RWPE2 (cell line): ENCODE measurements at places on chromosomes 16 and 17.

DNA sequence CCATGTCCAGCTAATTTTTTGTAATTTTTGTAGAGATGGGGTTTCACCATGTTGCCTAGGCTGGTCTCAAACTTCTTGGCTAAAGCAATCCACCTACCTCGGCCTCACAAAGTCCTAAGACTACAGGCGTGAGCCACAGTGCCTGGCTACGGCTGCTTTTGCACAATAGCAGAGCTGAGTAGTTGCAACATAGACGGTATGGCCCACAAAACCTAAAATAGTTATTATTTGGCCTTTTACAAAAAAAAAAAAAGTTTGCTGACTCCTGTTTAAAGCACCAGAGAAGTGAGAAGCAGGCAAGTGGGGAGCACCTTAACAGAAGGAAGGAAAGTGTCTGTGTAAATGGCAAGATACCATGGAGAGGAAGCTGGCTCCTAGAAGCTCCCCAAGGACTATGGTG, 5.3 kb upstream of the HSF5 start:
- H3K27me3 ChIP-seq, result no peaks in the 10 kb centered on the region
- peaks cover 96% of the 10 kb centered on the region for H3K36me3 ChIP-seq
- H3K27ac ChIP-seq, result no peak overlapping the region
- H3K4me1 ChIP-seq, result no peaks in the 10 kb centered on the region
- H3K4me3 ChIP-seq, result no peak overlapping the region

DNA sequence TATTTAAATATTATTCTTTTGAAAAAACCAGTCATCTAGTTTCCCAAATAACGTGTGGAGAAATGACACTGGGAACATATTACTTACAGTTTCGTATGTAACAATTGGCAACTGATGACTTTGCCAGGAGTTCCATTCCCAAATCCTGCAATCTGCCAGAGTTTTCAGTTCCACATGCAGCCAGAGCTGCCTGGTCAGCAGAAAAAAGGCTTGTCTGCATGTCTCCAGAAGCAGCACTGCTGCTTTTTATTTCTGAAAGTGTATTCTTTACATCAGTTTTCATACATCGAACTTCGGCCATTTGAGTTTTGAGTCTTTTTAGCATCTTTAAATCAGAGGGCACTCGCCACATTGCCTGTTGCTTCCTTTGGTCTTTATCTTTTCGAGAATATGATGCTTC, 78.4 kb downstream of the TRIM37 start:
- no peak overlapping the region for H3K4me3 ChIP-seq
- no peak for DNase-seq
- H3K4me1 ChIP-seq, result no peaks in the 10 kb centered on the region
- H3K27me3 ChIP-seq, result no peaks in the 10 kb centered on the region
- no peak overlapping the region for H3K27ac ChIP-seq

DNA sequence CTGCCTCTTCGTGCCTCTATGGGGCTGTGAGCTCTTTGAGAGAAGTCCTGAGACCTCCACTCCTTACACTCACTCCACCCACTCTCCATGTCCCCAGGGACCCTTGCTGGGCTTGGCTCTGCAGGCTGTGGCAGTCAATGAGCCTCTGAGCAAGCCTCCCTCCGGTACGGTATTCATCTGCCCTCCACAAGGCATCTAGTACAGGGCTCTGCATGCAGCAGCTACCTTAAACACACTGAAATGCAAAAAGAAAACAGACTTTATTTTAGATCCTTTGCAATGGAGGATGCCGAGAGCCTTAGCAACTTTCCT, 38.9 kb upstream of the SMPD3 start:
- DNase-seq, result no peak
- no peaks in the 10 kb centered on the region for H3K27me3 ChIP-seq
- no peaks in the 10 kb centered on the region for H3K36me3 ChIP-seq
- no peak overlapping the region for H3K27ac ChIP-seq
- no peak overlapping the region for H3K4me3 ChIP-seq

DNA sequence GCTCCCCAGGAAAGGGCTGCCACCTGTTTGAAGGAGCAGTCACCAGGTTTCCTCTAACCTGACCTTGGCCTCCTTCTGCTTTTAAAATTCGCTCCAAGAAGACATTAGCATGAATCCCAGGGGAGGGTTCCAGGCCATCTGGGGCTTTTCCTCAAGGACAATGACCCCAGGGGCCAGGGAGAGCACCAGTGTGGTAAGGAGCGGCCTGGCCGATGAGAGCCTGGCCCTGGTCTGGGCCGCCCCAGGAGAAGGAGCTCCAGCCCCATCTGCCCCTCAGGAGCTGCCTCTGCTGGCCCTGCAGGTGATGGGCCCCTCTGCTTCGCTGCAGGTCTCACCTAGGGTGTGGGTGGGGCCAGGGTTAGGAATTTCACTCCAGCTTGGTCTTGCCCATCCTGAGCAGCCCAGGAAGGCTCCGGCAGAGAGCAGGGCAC, 209.2 kb upstream of the TNRC6C start:
- no peaks in the 10 kb centered on the region for H3K36me3 ChIP-seq
- H3K27me3 ChIP-seq, result no peaks in the 10 kb centered on the region
- no peak overlapping the region for H3K27ac ChIP-seq
- H3K4me1 ChIP-seq, result no peaks in the 10 kb centered on the region
- no peak overlapping the region for H3K4me3 ChIP-seq

DNA sequence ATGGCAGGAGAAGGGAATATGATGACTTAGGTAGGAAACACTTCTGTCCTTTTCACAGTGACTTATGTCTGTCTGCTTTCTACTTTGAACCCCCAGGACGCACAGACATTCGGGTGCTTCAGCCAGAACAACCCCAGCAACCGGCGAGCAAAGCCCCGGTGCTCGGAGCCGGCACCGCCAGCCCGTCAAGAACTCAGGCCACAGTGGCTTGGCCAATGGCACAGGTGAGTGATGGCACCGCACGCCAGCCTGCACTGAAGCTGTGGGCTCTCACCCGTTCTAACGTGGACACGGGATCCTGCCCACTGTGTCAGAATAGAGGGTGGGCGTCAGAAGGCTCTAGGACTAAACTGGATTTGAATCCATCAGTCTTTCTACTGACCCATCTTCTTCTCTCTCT, 79.4 kb upstream of the CLEC18A start:
- no peak for DNase-seq
- no peaks in the 10 kb centered on the region for H3K27me3 ChIP-seq
- H3K4me1 ChIP-seq, result peaks cover 2% of the 10 kb centered on the region
- H3K36me3 ChIP-seq, result peaks cover 18% of the 10 kb centered on the region
- no peak overlapping the region for H3K4me3 ChIP-seq
- H3K27ac ChIP-seq, result no peak overlapping the region

DNA sequence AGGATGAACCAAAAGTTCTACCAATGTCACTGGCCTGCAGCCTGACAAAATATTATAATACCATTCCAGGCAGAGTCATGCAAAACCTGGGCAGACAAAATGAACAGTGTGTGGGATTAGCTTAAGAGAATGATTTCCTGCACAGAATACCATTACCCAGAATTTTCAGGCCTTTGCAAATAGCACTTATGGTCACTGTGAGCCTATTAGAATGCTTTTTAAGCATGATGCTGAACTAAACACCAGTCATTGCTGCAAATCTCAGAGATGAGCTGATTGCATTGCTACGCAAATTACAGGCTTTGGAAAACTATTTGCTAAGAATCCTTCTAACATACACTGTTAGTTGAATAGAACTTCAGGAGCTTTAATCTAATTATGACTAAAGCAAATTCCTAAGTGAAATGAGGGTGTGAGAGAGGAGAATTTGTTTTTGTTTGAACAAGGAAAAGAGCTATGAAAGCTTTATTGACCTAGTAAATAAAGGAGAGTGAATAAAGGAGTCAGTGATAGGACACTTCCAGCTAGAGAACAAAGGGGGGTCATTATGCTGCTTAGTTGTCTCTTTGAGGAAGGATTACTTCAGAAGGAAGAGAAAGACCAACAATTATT, 398.8 kb downstream of the HS3ST3B1 start:
- no peaks in the 10 kb centered on the region for H3K27me3 ChIP-seq
- no peaks in the 10 kb centered on the region for H3K36me3 ChIP-seq
- no peak for DNase-seq
- H3K4me1 ChIP-seq, result no peaks in the 10 kb centered on the region
- H3K4me3 ChIP-seq, result no peak overlapping the region

GRCh38 chr17:27065588-27065987, 228.3 kb upstream of the WSB1 start:
- H3K27me3 ChIP-seq, result peaks cover 4% of the 10 kb centered on the region
- no peaks in the 10 kb centered on the region for H3K4me1 ChIP-seq
- H3K27ac ChIP-seq, result no peak overlapping the region
- no peak for DNase-seq
- no peak overlapping the region for H3K4me3 ChIP-seq

GRCh38 chr16:11801481-11802021, 4.5 kb upstream of the ZC3H7A start:
- peaks cover 12% of the 10 kb centered on the region for H3K4me1 ChIP-seq
- no peaks in the 10 kb centered on the region for H3K27me3 ChIP-seq
- H3K36me3 ChIP-seq, result no peaks in the 10 kb centered on the region
- no peak for DNase-seq
- H3K27ac ChIP-seq, result peak overlapping the region; percentile 86

GRCh38 chr17:42333053-42333452, 44.8 kb downstream of the STAT5A start:
- H3K36me3 ChIP-seq, result peaks cover 67% of the 10 kb centered on the region
- DNase-seq, result no peak
- H3K4me3 ChIP-seq, result no peak overlapping the region
- no peak overlapping the region for H3K27ac ChIP-seq
- peaks cover 16% of the 10 kb centered on the region for H3K4me1 ChIP-seq

DNA sequence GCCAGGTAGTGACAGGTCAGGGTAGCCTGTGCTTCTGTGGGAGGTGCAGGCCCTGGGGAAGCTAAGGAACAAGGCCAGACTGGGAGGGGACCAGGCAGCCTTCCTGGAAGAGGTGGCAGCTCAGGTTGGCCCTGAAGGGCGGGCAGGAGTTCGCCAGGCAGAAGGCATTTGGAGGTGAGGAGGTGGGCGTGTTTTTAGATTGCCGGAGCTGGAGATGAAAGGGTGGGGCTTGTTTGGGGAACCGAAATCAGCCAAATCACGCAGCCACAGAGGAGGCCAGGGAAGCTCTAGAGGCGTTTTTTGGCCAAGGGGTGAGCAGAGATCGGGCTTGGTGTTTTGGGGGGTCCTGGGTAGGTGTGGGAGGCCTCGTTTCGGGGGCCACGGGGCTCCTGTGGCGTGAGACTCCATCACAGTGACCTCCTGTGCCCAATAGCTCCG, 7.6 kb downstream of the ADCY7 start:
- H3K36me3 ChIP-seq, result no peaks in the 10 kb centered on the region
- H3K27me3 ChIP-seq, result no peaks in the 10 kb centered on the region
- H3K27ac ChIP-seq, result no peak overlapping the region
- H3K4me1 ChIP-seq, result no peaks in the 10 kb centered on the region

DNA sequence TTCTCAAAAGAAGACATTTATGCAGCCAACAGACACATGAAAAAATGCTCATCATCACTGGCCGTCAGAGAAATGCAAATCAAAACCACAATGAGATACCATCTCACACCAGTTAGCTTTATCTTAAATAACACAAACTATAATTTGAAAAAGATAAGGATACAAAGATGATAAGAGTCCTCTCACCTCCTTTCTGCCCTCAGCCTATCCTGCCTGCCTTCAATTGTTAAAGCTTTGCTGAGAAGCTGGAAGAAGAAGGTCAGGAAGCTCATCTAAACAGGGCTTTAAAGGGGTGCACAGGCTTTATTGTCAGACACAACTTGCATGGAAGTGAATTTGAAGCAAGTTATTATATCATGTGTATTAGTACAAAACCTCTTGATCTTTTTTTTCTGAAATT, 676.3 kb upstream of the GOT2 start:
- no peak overlapping the region for H3K27ac ChIP-seq
- DNase-seq, result no peak
- no peaks in the 10 kb centered on the region for H3K36me3 ChIP-seq
- H3K4me1 ChIP-seq, result no peaks in the 10 kb centered on the region

- H3K4me1 ChIP-seq, result peaks cover 46% of the 10 kb centered on the region
- H3K4me3 ChIP-seq, result no peak overlapping the region
These were observed 30.2 kb upstream of the MRPS23 start for GRCh38 chr17:57880086-57880456.

DNA sequence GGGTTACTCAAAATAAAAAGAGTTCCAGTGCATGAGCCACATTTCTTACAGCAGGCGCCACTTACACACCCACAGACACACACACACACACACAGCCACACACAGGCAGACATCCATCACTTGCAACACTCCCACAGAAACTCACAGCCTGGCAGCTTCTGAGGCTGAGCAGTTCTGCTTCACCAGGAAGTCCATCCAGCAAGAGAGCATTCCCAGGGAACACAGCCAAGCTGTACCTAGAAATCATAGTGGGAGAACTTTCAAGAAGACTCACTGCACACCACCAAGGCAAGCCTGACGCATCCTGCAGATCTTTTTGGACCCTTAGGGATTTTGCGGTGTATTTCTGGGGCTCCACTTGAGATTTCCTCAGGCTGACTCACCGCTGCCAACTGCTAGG, 140.9 kb upstream of the WSB1 start:
- H3K36me3 ChIP-seq, result no peaks in the 10 kb centered on the region
- DNase-seq, result no peak

- H3K4me3 ChIP-seq, result no peak overlapping the region
- no peak for DNase-seq
- no peaks in the 10 kb centered on the region for H3K27me3 ChIP-seq
These were observed 6.7 kb downstream of the FAM117A start for GRCh38 chr17:49757151-49757777.

DNA sequence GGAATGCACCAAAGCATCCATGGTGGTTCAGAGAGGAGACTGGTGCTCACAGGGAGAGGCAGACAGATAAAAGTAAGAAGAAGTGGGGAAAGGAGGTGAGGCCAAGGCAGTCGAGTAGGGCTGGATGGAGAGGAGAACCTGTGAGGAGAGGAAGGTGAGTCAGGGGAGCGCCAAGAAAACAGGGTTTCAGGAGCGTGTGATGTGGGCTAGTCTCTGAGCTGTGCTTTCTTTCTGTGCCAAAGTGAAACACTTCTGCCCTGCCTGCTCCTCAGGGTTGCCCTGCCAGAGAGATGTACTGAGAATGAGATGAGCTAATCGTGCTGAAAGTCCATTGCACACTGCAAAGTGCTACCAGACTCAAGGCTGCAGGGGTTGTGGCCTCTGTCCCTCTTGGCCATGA, 310.7 kb upstream of the CCL2 start:
- H3K4me3 ChIP-seq, result no peak overlapping the region
- H3K4me1 ChIP-seq, result no peaks in the 10 kb centered on the region
- no peak for DNase-seq
- H3K27me3 ChIP-seq, result peaks cover 4% of the 10 kb centered on the region
- no peak overlapping the region for H3K27ac ChIP-seq

- H3K4me1 ChIP-seq, result peaks cover 4% of the 10 kb centered on the region
- H3K4me3 ChIP-seq, result no peak overlapping the region
- no peaks in the 10 kb centered on the region for H3K36me3 ChIP-seq
- no peaks in the 10 kb centered on the region for H3K27me3 ChIP-seq
- no peak overlapping the region for H3K27ac ChIP-seq
These were observed 45.4 kb downstream of the LAT start for GRCh38 chr16:29030086-29030840.

DNA sequence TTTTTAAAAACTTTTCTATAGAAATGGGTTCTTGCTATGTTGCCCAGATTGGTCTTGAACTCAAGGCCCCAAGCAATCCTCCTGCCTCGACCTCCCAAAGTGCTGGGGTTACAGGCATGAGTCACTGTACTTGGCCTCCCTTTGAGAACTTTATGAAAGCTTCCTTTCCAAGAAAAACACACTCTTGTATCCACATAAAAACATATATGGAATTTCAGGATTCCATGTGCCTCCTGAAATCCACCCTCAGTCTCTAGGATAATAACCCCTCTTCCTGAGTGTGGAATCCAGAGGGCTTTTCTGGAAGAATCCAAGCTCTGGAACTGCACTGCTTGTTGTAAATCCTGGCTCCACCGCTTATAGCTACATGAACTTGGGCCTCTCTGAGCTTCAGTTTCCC, 53.2 kb upstream of the MRTFB start:
- H3K4me1 ChIP-seq, result peaks cover 10% of the 10 kb centered on the region
- no peak overlapping the region for H3K4me3 ChIP-seq
- no peaks in the 10 kb centered on the region for H3K27me3 ChIP-seq
- H3K36me3 ChIP-seq, result no peaks in the 10 kb centered on the region
- H3K27ac ChIP-seq, result no peak overlapping the region
- no peak for DNase-seq
